NCI-H2081 treated with DMSO at 0.1 percent for 48 hours (cell line): ENCODE measurements at places on chromosomes 12 and 14.

GRCh38 chr12:88181881-88182280, 39.8 kb downstream of the TMTC3 start:
- DNase-seq: no peak

GRCh38 chr12:132004946-132005345, 55.2 kb downstream of the EP400 start:
- DNase-seq: no peak

GRCh38 chr12:105289114-105289904, 41.2 kb upstream of the C12orf75 start:
- DNase-seq: no peak

DNA sequence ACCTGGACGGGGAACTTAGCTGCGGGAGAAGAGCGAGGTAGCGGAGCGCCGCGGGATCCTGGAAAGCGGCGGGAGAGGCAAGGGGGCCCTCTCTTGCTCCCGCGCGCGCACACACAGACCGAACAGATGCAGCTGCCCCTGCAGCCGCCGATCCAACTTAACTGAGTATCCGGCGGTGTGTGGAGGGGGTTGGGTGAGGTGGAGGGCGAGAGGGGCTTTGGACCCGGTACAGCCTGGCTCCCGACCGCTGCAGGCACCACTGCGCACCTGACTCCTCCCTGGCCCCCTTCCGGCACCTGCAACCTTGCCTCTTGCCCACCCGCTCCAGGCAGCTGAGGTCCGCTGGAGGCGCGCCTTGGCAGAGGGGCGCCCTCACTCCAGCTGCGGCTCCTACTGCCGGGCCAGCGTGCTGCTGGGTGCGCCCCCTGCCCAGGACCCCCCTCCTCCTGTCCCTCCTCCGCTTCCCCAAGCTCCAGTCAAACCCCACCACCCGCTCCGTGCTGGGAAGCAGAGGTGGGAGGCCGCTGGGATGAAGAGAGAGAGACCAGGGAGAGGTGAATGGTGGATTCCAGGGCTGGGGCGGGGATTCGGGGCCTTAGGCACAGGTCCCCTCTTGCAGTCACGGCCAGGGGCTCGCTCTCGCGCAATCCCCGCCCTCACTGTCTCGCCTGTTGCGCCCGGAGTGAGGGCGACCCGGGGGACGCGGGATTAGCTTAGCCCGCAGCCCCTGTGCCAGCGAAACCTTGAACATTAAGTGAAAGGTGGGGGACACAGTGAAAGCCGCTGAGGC, 2.6 kb downstream of the DIO3 start:
- no peak for DNase-seq

GRCh38 chr14:25150934-25151790, 101.2 kb upstream of the STXBP6 start:
- DNase-seq: peak; percentile 49

- DNase-seq: no peak
Measured at GRCh38 chr12:119915894-119916510, 38.9 kb upstream of the CIT start.

GRCh38 chr12:11655842-11656241, 6.4 kb downstream of the ETV6 start:
- DNase-seq: no peak
